ENCODE measurements at places on chromosomes 7 and 10. TPM values are rescaled to one million over a fixed set of nuclear protein-coding genes. Genes with fewer than 3 reads are reported as not detected.

DNA sequence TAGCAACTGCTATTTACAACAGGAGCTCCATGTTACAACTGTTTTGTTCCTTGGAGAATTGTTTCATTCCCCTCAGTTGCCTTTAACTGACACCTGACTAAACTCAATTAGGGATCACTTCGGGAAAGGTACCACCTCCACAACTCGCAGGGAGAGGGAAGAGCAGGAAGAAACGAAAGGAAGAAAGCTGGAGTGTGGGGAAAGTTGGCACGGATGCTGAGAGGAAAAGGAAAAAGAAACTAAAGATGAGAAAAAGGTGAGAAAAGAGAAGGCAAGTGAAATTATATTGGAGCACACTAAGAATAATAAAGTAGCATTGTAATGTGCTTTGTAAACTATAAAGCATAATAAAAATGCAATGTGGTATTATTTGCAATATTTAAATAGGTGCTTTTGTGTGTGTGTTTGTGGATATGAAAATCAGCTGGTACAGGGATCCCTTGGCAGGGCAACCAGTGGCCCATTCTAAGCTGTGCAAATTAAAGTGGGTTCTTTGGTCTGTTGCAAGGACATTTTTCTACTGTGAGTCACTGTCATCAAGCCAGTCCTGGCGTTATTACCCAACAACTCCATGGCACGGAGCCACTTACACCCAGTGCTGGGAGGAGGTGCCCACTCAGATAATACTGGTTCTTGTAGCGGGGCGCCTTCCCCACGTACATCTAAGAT lies 45.9 kb downstream of the HIPK2 start:
- H3K36me3 ChIP-seq, result peaks cover 14% of the 10 kb centered on the region
- DNase-seq, result no peak
- peaks cover 3% of the 10 kb centered on the region for H3K4me1 ChIP-seq
- no peaks in the 10 kb centered on the region for H3K27me3 ChIP-seq
- no peak overlapping the region for H3K4me3 ChIP-seq

Gene GTF2IRD1
- 7.0 TPM for polyA plus RNA-seq

DNA sequence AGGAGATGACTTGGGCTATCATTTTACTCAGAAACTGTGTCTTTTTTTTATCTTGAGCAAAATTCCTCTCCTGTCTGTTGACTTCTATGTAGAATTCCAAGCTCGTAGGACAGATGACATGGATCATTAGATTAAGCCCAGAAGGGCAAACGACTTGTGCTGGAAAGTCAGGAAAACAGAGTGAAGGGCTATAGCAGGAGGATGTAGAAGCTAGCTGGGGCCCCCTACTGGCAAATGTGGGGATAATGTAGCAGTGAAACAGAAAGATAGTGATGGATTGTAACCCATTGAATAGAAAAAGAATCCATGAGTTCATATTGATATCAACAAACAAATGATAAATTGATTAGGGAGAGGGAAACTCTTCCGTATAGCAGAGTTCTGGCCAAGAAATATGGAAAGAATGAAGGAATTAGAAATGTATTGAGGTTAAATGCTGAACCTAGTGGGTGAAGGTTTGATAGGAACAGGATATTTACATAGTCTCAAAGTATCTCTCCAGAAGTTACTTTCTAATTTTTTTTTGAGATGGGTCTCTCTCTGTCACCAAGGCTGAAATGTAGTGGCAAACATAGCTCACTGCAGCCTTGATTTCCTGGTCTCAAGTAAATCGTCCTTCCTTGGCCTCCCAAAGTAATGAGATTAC lies 103.6 kb downstream of the LYZL1 start:
- no peaks in the 10 kb centered on the region for H3K4me1 ChIP-seq
- peak; percentile 43 for DNase-seq
- H3K36me3 ChIP-seq, result no peaks in the 10 kb centered on the region

Gene CDNF
- 1.8 TPM for polyA plus RNA-seq

Gene MYH16
- polyA plus RNA-seq, result not detected

DNA sequence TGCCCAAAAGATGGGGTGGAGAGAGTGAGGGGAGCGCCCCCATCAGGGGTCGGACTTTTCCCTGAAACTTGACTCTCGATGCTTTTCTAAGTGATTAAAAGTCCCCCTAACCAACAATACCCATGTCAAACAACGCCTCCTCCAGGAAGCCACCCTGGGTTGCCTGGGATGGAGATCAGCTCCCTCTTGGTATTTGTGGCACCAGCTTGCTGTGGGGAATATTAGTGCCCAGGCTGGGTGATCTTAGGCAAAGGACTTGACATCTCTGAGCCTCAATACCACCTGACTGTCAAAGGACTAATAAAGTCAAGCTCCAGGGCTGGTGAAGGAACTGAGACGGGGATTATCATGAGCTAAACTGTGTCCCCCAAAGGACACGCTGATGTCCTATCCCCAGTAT lies 18.2 kb upstream of the ELFN1 start:
- H3K36me3 ChIP-seq, result no peaks in the 10 kb centered on the region
- DNase-seq, result no peak
- H3K27me3 ChIP-seq, result peaks cover 6% of the 10 kb centered on the region
- H3K27ac ChIP-seq, result no peak overlapping the region
- H3K4me3 ChIP-seq, result no peak overlapping the region

Gene SMKR1
- polyA plus RNA-seq, result 0.35 TPM
